Thyroid gland (tissue), 4 donors: ENCODE measurements at places on chromosomes 4 and X. TPM values are rescaled to one million over a fixed set of nuclear protein-coding genes. Genes with fewer than 3 reads are reported as not detected.

- peak; percentile 46 for DNase-seq
Observed at GRCh38 chr4:8473920-8474590, 33.5 kb downstream of the TRMT44 start.

The HS3ST1 gene
- total RNA-seq, result 1.9 TPM

- DNase-seq, result peak; percentile 96
Observed at GRCh38 chr4:70704215-70704930, 16.0 kb downstream of the UTP3 start.

DNA sequence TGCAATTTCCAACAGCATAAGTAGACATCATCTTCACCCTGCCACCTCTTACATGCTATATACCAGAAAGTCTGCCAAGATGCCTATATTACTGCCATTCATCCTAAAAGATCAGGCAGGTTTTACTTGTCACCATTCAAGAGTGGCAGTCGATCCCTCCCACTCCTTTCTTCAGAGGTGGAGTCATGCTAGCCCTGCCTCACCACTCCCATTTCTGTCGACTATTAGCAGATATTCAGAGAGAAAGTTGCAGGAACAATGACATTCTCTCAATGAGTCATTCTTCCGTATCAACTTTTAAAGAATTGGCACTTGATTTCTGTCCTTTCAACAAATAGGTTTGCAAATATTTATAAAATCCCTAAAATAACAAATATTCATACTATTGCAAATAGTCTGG lies 1060.1 kb downstream of the ADGRL3 start:
- DNase-seq, result no peak

DNA sequence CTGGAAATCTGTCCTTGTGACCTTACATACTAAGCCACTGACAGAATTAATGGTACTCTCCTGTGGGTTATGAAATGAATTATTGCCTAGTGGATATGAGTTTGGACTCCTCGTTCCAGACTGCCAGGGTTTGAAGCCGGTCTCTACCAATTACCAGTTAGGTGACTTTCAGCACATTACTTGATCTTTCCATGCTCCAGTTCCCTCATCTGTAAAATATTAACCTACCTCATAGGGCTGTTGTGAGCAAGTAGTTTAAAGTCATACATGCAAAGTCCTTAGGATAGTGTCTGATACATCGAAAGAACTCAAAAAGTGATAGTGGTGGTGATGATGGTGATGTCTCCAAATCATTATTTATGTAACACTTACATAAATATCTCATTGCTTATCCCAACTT lies 373.5 kb upstream of the ARX start:
- DNase-seq, result no peak

GRCh38 chrX:43504394-43504793 lies 151.7 kb upstream of the MAOA start:
- DNase-seq, result no peak

The SLC10A4 gene
- 0.13 TPM for total RNA-seq

The CTAG2 gene
- not detected for total RNA-seq

DNA sequence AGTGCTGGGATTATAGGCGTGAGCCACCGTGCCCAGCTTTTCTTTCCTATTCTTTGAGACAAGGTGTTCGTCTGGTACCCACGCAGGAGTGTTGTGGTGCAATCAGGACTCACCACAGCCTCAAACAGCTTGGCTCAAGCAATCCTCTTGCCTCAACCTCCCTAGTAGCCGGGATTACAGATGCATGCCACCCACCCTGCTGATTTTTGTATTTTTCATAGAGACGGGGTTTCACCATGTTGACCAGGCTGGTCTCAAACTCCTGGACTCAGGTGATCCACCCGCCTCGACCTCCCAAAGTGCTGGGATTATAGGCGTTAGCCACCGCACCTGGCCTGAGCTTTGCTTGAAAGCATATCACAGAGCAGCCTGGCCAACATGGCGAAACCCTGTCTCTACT lies 1.5 kb upstream of the CRLF2 start:
- no peak for DNase-seq

The FGF5 gene
- not detected for total RNA-seq

GRCh38 chrX:151996347-151996746 lies 21.9 kb upstream of the GABRE start:
- no peak for DNase-seq

The GPR143 gene
- total RNA-seq, result 4.2 TPM

GRCh38 chr4:186957952-186958555 lies 234.4 kb upstream of the FAT1 start:
- DNase-seq, result no peak

GRCh38 chr4:137470806-137471205 lies 61.5 kb downstream of the PCDH18 start:
- DNase-seq, result no peak

The TECRL gene
- not detected for total RNA-seq

DNA sequence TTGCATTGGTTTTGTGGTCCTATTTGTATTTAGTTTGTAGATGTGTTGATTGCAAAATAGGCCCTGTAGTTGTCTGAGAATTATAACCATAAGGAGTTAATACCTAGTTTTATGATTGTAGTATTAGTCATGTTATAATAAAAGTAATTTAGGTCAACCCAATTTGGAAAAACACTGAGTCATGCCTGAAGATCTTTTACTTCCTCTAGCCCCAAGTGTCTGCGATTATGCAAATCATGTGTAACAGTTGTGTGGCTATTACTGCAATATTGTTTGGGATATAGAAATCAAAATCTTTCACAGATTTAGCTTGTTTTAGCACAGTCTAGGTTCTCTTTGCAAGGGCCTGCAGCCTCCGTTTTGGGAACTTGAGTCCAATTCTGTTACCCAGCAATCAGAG lies 12.6 kb downstream of the SRD5A3 start:
- DNase-seq, result no peak

GRCh38 chrX:74585766-74586165 lies 28.7 kb downstream of the RLIM start:
- no peak for DNase-seq

The ZNF81 gene
- total RNA-seq, result 12.1 TPM
